ENCODE measurements at places on chromosomes 13 and 19.

DNA sequence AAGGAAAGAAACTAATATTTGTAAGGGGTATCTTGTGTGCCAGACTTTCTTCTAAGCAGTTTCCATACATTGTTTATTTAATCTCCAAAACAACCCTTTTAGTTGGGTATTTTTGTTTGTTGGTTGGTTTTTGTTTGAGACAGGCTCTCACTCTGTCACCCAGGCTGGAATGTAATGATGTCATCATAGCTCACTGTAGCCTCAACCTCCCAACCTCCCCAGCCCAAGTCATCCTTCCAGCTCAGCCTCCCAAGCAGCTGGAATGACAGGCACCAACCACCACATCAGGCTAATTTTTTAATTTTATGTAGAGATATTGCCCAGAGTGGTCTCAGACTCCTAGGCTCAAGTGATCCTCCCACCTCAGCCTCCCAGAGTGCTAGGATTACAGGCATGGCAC, 41.2 kb upstream of the LSM14A start:
- no peaks in the 10 kb centered on the region for H3K36me3 ChIP-seq
- H3K27me3 ChIP-seq: no peaks in the 10 kb centered on the region
- DNase-seq: no peak
- no peak overlapping the region for H3K27ac ChIP-seq
- H3K4me1 ChIP-seq: peaks cover 2% of the 10 kb centered on the region

DNA sequence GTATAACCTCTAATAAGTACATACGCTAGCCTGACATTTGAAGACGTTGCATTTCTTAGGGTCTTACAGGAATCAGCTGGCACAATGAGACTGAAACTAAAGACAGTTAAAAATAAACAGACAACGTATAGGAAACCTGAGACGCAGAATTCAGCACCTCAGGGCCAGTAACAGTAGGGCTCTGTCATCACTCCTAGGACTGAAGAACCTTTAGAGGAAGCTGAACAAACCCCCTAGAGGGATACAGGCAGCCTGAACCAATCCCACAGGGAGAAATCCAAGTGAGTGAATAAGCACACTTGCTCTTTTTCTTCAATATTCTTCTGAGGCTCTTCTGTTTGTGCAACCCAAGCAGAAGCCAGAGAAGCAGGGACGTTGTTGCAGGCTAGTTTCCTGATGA, 53.9 kb upstream of the KLHL1 start:
- H3K27ac ChIP-seq: no peak overlapping the region
- no peaks in the 10 kb centered on the region for H3K4me1 ChIP-seq
- no peaks in the 10 kb centered on the region for H3K36me3 ChIP-seq
- no peak overlapping the region for H3K4me3 ChIP-seq

DNA sequence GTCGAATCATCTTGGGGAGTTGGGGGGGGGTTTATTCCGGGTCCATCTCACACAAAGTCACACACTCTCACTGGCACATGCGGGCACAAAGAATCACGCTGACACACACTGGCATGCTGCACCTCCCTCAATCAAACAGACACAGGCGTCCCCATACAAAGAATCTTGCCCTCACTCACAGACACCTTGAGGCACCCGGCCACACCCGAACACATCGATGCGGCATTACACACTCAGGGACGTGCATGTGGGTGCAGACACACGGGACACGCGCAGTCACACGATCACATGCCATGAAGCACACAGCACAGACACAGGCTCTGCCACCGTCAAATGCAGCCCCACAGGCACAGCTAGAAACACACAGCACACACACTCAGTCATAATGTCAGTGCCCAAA, 7.8 kb downstream of the NFIX start:
- no peaks in the 10 kb centered on the region for H3K36me3 ChIP-seq
- no peak overlapping the region for H3K4me3 ChIP-seq
- peaks cover 22% of the 10 kb centered on the region for H3K4me1 ChIP-seq
- H3K27me3 ChIP-seq: no peaks in the 10 kb centered on the region

GRCh38 chr13:79724348-79725103, 243.6 kb downstream of the NDFIP2 start:
- DNase-seq: no peak
- no peaks in the 10 kb centered on the region for H3K4me1 ChIP-seq
- H3K27ac ChIP-seq: no peak overlapping the region

- no peak overlapping the region for H3K27ac ChIP-seq
- no peaks in the 10 kb centered on the region for H3K27me3 ChIP-seq
- H3K4me1 ChIP-seq: no peaks in the 10 kb centered on the region
- H3K36me3 ChIP-seq: no peaks in the 10 kb centered on the region
- DNase-seq: no peak
- H3K4me3 ChIP-seq: no peak overlapping the region
Measured at GRCh38 chr13:28872427-28873176, 52.5 kb downstream of the MTUS2 start.

GRCh38 chr13:36038785-36039555, 92.2 kb downstream of the DCLK1 start:
- no peak overlapping the region for H3K27ac ChIP-seq
- no peak overlapping the region for H3K4me3 ChIP-seq
- no peaks in the 10 kb centered on the region for H3K4me1 ChIP-seq

DNA sequence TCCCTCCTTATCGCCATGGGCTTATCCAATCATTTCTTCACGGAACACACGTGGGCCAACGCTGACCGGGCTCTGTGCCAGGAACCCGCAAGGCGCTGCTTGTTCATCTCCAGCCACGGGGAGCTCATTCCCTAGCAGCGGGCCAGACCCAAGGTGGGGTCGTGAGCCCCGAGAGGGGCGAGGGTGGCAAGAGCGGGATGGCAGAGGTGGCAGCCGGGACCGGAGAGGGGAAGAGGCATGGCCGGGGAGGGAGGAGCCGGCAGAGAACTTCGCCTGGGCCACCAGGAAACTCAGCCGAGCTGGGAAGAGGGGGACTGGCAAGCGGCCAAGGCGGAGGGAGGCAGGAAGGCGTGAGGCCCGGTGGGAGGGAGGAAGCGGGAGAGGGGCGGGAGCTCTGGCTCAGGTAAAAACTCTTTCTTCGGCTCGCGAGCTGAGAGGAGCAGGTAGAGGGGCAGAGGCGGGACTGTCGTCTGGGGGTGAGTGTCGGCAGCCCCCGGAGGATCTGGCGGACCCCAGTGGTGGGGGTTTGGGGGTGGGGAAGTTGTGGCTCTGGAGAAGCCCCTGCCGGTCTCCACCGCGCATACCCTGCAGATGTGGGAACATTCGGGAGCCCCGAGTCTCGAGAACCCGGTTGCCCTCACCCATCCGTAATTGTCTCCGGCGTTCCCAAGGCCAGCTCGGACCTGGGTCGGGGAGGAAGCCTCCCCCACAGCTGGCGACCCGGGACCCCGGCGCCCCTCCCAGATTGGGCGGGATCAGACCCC, at the start of gene B3GNT3:
Gene B3GNT3, plus strand, starts transcription at position 408 of the 764 bp plus-strand sequence. CDS start 12,670 bp downstream, outside the sequence.
- H3K36me3 ChIP-seq: no peaks in the 10 kb centered on the region
- peaks cover 13% of the 10 kb centered on the region for H3K4me1 ChIP-seq
- H3K27ac ChIP-seq: no peak within 1 kb of the TSS
- DNase-seq: no peak
- peak within 1 kb of the TSS; percentile 13 for H3K4me3 ChIP-seq
- no peaks in the 10 kb centered on the region for H3K27me3 ChIP-seq

GRCh38 chr13:80336370-80336769, 4.6 kb downstream of the SPRY2 start:
- peak overlapping the region; percentile 38 for H3K27ac ChIP-seq
- peaks cover 22% of the 10 kb centered on the region for H3K4me1 ChIP-seq
- no peak for DNase-seq
- H3K27me3 ChIP-seq: no peaks in the 10 kb centered on the region
- peaks cover 2% of the 10 kb centered on the region for H3K36me3 ChIP-seq

GRCh38 chr13:65330691-65331090, 1899.4 kb downstream of the PCDH9 start:
- no peaks in the 10 kb centered on the region for H3K27me3 ChIP-seq
- H3K36me3 ChIP-seq: no peaks in the 10 kb centered on the region
- H3K27ac ChIP-seq: no peak overlapping the region
- H3K4me1 ChIP-seq: no peaks in the 10 kb centered on the region
- H3K4me3 ChIP-seq: no peak overlapping the region

- no peak overlapping the region for H3K27ac ChIP-seq
- peak; percentile 89 for DNase-seq
- no peak overlapping the region for H3K4me3 ChIP-seq
Measured at GRCh38 chr19:19531951-19532805, 3.5 kb downstream of the YJEFN3 start.

DNA sequence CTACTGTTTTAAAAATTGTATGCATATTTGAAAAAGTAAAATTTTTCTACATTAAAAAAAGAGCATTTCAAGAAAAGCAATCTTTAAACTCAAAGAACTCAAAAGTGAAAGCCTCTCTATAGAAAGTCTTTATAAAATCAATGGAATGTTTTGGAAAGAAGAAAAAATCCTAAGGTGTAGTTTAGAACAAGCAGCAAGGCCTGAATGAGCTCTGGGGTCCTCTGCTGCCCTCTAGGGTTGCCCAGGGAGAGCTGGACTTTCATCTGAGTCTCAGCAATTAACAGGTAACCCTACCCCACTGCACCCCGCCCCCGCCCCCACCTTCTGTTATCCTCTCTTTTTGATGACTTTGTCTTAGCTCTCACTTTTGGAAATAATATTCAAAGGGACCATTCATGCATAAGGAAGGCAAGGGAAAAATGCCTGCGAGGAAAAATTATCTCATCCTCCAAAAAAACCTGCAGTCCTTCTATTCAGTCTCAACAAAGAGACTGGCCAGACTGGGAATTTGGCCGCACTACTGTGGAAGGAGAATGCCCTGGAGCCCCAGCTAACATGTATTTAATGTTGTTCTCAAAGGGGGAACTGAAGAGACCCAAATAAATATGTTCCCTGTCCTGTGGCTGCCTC, 24.1 kb downstream of the SLC25A30 start:
- DNase-seq: peak; percentile 47
- H3K4me3 ChIP-seq: no peak overlapping the region
- no peaks in the 10 kb centered on the region for H3K4me1 ChIP-seq
- no peak overlapping the region for H3K27ac ChIP-seq

- H3K36me3 ChIP-seq: no peaks in the 10 kb centered on the region
- no peaks in the 10 kb centered on the region for H3K4me1 ChIP-seq
- DNase-seq: no peak
- H3K27me3 ChIP-seq: no peaks in the 10 kb centered on the region
Measured at GRCh38 chr13:109204252-109204651, 574.8 kb downstream of the MYO16 start.
